ENCODE measurements at places on chromosomes 4 and X. TPM values are rescaled to one million over a fixed set of nuclear protein-coding genes. Genes with fewer than 3 reads are reported as not detected.

- no peak for DNase-seq
These were observed 446.5 kb downstream of the SPRY1 start for GRCh38 chr4:123843137-123843536.

DNA sequence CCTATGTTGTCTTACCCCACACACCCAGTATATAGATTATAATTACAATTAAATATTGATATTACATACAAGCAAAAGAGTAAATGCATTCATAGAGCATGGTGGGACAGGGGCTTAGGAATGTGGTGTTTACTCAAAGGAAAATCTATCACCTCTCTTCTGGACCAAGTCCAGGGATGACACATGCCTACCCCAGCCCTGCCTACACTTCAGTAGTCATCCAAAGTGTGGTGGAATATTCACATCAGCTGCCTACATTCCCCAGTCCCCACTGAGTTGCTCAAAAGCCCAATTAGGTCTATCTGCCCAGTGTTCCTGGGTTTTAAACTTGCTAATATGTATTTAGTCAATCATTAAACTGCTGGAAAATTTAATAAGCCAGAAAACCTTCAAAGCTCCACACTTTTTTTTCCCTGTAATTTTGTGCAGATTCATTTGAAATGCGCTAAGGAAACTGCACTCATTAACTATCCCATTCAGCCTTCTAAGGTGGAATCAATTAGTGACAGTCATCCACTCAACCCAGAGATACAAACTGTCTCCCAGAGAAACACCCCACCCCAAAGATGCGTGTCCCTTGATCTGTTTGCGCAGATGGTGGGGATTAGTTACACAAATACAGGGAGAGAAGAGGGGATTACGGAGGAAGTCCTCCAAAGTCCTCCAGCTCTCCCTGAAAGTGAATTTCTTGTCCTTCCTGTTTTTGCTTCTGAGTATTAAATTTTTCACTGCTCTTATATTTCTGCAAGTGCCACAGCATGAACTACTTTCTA, 91.7 kb upstream of the KDR start:
- no peak for DNase-seq

The CNGA1 gene
- polyA plus RNA-seq = 3.9 TPM

DNA sequence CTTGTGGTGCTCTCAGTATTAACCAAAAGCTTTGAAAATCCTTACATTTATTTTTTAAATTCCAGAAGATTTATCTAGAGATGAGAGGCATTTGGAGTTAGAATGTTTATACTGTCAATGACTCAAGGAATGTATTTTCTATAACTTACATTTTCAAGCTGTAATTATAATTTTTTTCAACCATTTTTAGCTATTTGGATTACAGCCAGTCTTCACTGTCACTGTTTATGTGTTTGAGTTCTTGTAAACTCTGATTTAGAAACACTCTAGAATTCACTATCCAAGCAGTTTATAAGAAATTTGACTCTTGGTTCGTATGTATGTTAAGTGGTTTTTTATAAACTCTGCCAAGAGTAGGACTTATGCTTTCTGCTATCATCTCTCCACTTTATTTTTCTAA, 36.7 kb upstream of the GUCY1A1 start:
- no peak for DNase-seq

- DNase-seq = no peak
These were observed 1310.3 kb downstream of the RPA4 start for GRCh38 chrX:98194036-98194435.

The NLRP2B gene
- polyA plus RNA-seq = 0.19 TPM

- no peak for DNase-seq
These were observed 4.9 kb downstream of the CCDC120 start for GRCh38 chrX:49063715-49064114.

DNA sequence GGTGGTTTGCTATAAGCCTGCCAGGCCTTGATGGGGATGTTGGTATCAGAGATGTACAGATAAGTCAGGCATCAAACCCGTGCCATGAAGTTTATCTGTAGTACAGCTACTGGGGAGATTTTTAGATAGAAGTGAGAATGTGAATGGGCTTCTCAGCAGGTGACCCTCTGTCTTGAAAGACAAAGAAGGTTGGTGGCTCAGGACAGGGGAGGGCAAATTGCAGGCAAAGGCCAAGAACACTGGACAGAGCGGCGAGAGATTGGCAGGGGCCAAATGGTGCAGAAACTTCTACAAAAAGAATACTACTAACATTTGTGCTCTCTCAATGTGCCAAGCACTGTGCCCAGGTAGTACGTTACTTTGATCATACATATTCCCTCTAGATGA, 1.9 kb upstream of the PIM2 start:
- DNase-seq = no peak

DNA sequence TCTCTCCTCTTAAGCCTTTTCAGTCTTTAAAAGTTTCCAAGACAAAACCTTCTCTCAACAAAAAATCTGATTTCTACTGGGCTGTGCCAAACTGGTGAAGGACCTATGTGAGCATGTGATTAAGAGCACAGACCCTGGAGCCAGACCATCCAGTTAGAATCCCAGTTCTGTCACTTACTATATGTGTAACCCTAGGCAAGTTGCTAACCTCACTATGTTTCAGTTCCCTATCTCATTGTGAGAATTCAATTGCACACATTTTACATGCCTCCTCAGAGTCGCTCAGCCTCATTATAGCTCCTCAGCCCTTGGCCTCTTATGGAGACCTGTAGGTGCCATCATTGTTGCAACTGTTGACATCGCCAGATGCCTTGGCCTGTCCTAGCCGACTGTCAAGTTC, 54.1 kb upstream of the VEGFD start:
- no peak for DNase-seq

Measured in liver (tissue), 10 donors.